Activated CD8-positive, alpha-beta memory T cell treated with anti-CD3 and anti-CD28 coated beads for 24 hours (primary cell): ENCODE measurements at places on chromosomes 1 and 21.

DNA sequence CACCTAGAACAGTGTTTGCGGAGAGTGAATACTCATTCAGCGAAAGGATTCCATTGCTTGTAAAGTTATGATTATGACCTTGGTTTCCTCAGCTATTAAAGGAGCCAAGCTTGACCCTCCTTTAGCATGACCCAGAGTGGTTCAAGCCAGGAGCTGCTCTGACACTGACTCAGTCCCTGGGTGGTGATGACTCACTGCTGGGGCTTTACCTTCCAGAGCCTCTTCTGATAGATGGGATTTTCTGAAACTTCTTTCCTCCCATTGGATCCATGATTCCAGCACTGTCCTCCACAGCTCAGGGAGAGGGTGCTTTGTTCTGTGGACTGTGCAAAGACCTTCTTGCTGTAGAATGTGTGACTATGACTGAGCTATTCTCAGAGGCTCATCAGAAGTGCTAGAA lies 77.4 kb downstream of the S1PR1 start:
- no peak for DNase-seq

- no peak for DNase-seq
Measured at GRCh38 chr1:11024154-11024873, 11.9 kb downstream of the TARDBP start.

GRCh38 chr21:45863267-45863666 lies 118.3 kb upstream of the COL6A1 start:
- no peak for DNase-seq

DNA sequence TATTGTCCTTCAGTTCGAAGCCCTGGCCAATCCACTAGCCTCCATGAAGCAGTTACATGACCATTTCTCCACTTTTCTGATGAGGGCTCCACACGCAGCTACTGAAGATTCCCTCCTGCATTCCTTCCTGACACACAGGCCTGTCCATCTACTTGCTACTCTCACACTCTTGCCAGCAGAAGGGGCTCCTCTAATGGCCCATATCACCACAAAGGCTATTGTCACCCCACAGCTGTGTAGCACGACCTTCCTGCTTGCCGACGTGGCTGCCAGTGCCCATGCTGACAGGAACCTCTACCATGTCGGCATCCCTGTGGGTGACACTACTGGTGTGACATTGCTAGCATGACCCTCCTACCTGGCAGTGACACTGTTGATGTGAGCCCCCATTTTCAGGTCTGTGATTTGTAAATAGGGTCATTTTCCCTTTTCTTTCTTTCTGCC lies 1528.6 kb upstream of the TPTE start:
- no peak for DNase-seq

GRCh38 chr1:202836623-202837403 lies 26.1 kb downstream of the PCAT6 start:
- no peak for DNase-seq

DNA sequence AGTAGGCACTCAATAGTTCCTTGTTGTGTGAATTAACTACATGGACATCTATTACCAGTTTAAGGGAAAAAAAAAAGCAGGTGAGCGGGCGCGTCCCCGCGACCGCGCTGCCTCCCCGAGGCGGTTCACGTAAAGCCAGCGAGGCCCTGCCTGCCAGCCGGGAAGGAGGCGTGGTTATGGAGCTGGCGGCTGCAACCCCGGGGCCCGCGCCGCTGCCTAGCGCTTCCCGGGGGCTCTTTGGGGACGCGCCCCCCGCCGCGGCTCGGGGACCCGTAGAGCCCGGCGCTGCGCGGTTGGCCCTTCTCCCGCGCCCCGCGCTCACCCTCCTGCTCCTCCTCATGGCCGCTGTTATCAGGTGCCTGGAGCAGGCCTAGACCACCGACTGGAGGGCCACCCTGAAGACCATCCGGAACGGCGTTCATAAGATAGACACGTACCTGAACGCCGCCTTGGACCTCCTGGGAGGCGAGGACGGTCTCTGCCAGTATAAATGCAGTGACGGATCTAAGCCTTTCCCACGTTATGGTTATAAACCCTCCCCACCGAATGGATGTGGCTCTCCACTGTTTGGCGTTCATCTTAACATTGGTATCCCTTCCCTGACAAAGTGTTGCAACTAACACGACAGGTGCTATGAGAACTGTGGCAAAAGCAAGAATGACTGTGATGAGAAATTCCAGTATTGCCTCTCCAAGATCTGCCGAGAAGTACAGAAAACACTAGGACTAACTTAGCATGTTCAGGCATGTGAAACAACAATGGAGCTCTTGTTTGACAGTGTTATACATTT lies 2.6 kb upstream of the CC2D1B start:
- DNase-seq, result peak; percentile 75
